ENCODE measurements at places on chromosomes 6 and 20. TPM values are rescaled to one million over a fixed set of nuclear protein-coding genes. Genes with fewer than 3 reads are reported as not detected.

The ADGRF1 gene
- not detected for total RNA-seq

The SOX18 gene
- total RNA-seq, result 16.0 TPM

The PIGT gene
- total RNA-seq, result 21.5 TPM

The LAMA2 gene
- total RNA-seq, result 25.0 TPM

The KCNK5 gene
- not detected for total RNA-seq

The ABHD16B gene
- total RNA-seq, result not detected

The KIAA1755 gene
- total RNA-seq, result 2.4 TPM

The MYCT1 gene
- total RNA-seq, result 104 TPM

The FNDC1 gene
- total RNA-seq, result not detected

The FAM209B gene
- total RNA-seq, result not detected

The OR2B6 gene
- not detected for total RNA-seq

The SPATA25 gene
- total RNA-seq, result 0.75 TPM

The DST gene
- total RNA-seq, result 277 TPM
